ENCODE measurements at places on chromosomes 5 and 9.
A peak's percentile ranks its signal among the peaks of the same experiment; 100 is the strongest.

GRCh38 chr9:98280574-98280973 is 25.1 kb upstream of the TBC1D2 start:
- DNase-seq, result peak; percentile 54

DNA sequence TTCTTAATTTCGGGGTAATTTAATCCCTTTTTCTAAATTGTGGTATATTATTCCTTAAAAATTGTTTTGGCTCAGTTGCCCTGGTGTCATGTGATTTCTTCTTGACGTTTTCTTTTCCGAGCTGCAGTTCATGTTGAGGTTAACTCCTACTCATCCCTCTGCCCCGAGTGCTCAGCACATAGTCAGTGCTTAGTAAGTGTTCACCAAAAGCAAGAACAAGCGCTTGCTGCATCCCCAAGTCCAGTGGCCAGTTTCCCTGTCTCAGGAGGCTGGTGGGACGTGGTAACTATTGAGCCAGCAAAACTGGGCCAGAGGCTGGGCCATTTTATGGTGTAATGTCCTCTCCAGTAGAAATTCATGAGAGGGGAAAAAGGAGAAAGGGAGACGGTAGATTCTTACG is 23.3 kb downstream of the TRIO start:
- DNase-seq, result no peak

- peak; percentile 75 for DNase-seq
These were observed 192.7 kb downstream of the FANCC start for GRCh38 chr9:95124582-95125367.

GRCh38 chr9:74245866-74246497 is 251.2 kb upstream of the RORB start:
- no peak for DNase-seq

DNA sequence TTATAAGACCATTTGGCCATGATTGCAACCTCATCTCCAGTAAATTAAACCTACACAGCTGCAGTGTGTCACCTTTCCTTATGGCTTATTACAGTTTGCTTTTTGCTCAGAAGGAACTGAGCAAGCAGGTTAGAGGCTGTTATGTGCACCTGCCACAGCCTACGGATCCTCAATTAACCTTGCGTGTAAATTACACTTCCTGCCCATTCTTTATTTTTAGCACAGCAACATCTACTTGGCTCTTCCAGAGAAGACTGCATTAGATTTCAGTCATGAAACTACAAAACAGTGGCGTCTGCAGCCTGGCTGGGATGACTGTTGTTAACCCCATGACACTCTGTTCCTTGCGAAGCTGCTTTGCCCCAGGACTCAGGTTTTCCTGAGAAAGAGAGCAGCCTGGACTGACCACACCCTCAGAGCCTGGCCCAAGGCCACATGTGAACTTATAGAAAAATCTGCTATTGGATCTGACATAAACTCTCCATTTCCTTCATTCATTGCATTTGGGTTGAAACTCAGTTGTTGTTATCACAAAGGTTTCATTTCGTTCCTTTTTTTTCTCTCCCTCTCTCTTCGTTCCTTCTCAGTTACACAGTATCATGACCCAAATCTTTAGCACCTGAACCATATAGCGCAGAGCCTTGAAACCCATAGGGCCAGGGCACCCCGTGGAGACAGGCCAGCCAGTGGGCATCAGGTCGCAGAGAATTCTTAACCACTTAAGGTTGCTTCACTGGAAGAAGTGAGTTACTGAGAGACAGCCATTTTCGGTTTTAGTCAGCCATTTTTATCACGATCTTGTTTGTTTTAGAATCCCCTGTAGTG is 138.6 kb downstream of the PALM2AKAP2 start:
- no peak for DNase-seq

Data from urinary bladder (tissue), 4 donors.